ENCODE measurements at places on chromosomes 1 and 21. TPM values are rescaled to one million over a fixed set of nuclear protein-coding genes. Genes with fewer than 3 reads are reported as not detected.

SHISA4 gene
- not detected for total RNA-seq

- H3K4me1 ChIP-seq = peaks cover 31% of the 10 kb centered on the region
- DNase-seq = no peak
- H3K27ac ChIP-seq = peak overlapping the region; percentile 43
Measured at GRCh38 chr1:226181996-226182714, 4.4 kb downstream of the ACBD3 start.

DOP1B gene
- 29.5 TPM for total RNA-seq

- no peak overlapping the region for H3K27ac ChIP-seq
- no peak for DNase-seq
- no peaks in the 10 kb centered on the region for H3K36me3 ChIP-seq
- no peak overlapping the region for H3K4me3 ChIP-seq
- H3K27me3 ChIP-seq = peaks cover 2% of the 10 kb centered on the region
- H3K4me1 ChIP-seq = no peaks in the 10 kb centered on the region
Measured at GRCh38 chr1:165476776-165477175, 31.9 kb upstream of the RXRG start.

- no peak overlapping the region for H3K27ac ChIP-seq
- H3K4me3 ChIP-seq = no peak overlapping the region
- H3K4me1 ChIP-seq = peaks cover 12% of the 10 kb centered on the region
- H3K27me3 ChIP-seq = no peaks in the 10 kb centered on the region
Measured at GRCh38 chr1:199218065-199218464, 579.2 kb downstream of the PTPRC start.

STUM gene
- total RNA-seq = not detected

GRCh38 chr1:185483664-185484450, 166.8 kb upstream of the IVNS1ABP start:
- H3K27ac ChIP-seq = no peak overlapping the region
- no peak overlapping the region for H3K4me3 ChIP-seq
- H3K4me1 ChIP-seq = no peaks in the 10 kb centered on the region
- H3K36me3 ChIP-seq = no peaks in the 10 kb centered on the region
- DNase-seq = no peak

GRCh38 chr21:27043377-27043776, 76.5 kb upstream of the ADAMTS5 start:
- no peaks in the 10 kb centered on the region for H3K4me1 ChIP-seq
- no peaks in the 10 kb centered on the region for H3K36me3 ChIP-seq
- H3K27ac ChIP-seq = no peak overlapping the region
- H3K4me3 ChIP-seq = no peak overlapping the region
- no peaks in the 10 kb centered on the region for H3K27me3 ChIP-seq

DNA sequence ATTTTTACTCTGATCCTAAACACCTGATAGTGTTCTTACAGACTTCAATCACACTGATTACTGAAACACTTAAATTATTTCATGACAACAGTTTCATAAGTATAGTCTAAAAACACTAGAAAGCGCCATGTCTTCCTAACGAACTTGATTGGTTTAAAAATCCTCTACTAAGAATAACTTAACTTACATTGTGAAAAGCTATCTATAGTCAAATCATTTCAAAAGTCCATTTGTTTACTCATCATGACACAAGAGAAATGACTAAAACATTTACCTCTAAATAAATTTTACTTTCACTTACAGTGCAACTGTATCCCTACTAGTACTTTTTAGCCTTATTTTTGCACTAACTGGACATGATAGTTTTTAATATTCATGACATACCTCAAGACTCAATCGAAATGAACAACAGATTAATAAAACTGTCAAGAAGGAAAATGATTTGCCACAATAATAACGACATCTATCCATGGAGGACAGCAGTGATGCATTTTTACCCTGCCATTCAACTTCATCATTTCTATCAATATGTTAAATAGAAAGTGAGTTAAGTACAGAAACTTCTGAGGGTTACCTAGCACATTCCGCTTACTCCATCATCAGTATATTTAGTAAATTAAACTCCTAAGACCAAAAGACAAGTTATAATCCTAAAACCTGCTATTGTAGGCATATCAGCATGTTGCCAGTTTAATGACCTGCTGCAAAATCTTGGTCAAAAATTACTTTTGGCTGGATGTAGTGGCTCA, 38.4 kb downstream of the AHCTF1 start:
- H3K36me3 ChIP-seq = peaks cover 77% of the 10 kb centered on the region
- DNase-seq = no peak
- no peaks in the 10 kb centered on the region for H3K4me1 ChIP-seq
- H3K27ac ChIP-seq = no peak overlapping the region

DNA sequence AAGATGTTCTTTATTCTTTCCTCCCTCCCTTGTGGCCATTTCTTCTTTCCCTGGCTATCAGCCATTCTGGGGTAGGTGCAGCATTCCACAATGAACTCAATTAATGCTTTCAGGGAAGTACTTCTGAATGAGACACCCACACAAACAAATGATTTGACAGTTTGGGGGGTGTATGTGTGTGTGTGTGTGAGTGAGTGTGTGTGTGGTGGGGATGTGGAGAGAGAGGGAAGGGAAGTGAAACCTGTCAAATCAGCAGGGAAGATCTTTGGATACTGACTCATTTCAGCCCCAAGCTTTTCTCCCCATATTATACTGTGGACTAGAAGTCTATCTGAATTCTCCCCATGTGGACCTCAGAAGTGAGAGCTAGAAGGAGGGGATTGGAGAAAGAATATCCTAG, 154.9 kb upstream of the CD34 start:
- no peak overlapping the region for H3K4me3 ChIP-seq
- H3K4me1 ChIP-seq = no peaks in the 10 kb centered on the region
- DNase-seq = no peak

DNA sequence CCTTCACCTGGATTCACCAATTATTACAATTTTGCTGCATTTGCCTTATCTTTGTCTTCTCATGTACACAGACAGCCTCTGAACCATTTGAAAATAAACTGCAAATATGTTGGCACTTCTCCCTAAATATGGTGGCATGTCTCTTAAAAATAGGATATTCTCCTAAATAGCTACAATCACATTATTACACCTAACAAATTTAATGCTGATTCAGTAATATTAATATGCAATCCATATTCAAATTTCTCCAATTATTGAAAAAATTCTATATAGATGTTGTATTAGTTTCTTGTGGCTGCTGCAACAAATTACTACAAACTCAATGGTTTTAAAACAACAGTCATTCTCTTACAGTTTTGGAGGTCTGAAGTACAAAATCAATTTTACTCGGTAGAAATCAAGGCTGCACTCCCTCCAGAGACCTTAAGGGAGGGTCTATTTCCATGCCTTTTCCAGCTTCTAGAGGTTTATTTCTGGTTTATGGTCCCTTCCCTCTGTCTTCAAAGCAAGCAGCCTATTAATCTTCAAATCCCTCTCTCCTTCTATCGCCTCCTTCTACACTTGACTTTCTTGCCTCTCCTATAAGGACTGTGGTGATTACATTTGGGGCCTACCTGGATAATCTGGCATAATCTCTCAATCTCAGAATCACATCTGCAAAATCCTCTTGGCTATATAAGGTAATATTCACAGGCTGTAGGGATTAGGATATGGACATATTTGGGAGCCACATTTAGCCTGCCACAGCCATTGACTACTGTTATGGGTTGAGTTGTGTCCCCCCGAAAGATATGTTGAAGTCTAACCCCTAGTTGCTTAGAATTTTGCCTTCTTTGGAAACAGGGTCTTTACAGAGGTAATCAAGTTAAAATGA, 52.5 kb upstream of the BOLA1 start:
- H3K4me1 ChIP-seq = peaks cover 10% of the 10 kb centered on the region
- H3K36me3 ChIP-seq = peaks cover 9% of the 10 kb centered on the region
- no peak for DNase-seq
- no peak overlapping the region for H3K4me3 ChIP-seq
- H3K27me3 ChIP-seq = no peaks in the 10 kb centered on the region

- H3K27me3 ChIP-seq = no peaks in the 10 kb centered on the region
- no peak for DNase-seq
- H3K27ac ChIP-seq = no peak overlapping the region
- no peaks in the 10 kb centered on the region for H3K4me1 ChIP-seq
- no peaks in the 10 kb centered on the region for H3K36me3 ChIP-seq
- H3K4me3 ChIP-seq = no peak overlapping the region
Measured at GRCh38 chr21:43198376-43198775, 29.6 kb downstream of the CRYAA start.

DNA sequence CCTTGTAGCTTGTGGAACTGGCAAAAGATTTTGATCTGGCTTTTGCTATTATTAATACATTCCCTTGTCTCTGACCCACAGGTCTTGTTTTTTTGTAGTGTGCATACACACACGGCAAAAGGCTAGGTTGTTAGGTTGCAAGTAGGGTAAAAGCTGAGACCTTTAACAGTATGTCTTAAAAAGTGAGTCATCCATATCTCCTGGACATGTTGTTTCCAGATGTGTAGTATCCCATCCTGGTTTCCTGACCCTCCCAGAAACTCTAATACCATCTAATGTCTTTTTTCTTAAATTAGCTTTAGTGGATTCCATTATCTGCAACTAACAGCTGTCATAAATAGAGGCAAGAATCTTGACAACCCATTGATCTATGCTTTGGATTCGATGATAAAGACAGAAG, 14.7 kb downstream of the OVGP1 start:
- H3K36me3 ChIP-seq = no peaks in the 10 kb centered on the region
- no peak overlapping the region for H3K27ac ChIP-seq
- H3K4me1 ChIP-seq = no peaks in the 10 kb centered on the region
- no peaks in the 10 kb centered on the region for H3K27me3 ChIP-seq

TMEM79 gene
- 5.0 TPM for total RNA-seq

DNA sequence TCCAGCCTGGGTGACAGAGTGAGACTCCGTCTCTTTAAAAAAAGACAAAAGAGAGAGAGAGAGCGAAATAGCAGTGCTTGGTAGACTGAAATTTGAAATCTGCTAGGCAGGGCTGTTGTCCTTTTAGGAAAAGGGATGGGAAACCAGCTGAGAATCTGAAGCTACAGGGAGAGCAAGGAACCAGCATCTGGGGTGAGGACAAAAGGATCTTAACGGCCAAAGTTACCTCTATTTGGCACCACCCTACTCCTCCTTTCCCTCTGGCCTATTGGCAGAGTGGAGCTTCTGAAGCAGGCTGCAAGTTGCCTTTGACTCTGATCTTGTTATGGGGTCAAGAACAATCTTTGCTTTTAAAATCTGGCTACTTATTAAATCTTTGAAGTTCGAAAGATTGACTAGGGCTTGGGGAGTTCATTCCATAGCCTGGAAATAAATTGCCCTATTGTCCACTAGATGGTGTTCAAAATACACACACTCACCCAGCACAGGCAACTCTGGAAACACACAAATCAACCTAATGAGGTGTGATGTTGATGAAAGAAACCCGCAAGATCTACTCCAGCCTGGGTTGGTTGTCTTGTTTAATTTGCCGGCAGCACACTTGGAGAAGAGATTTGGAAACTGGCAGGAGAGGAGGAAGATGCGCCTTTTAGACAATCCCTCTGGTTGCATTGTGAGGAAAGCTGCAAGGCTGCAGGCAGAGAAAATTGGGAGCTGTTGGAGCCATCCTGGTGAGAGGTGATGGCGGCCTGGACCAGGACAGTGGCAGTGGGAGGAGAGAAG, 16.5 kb upstream of the PARP1 start:
- peak; percentile 69 for DNase-seq
- H3K27me3 ChIP-seq = no peaks in the 10 kb centered on the region
- peaks cover 18% of the 10 kb centered on the region for H3K4me1 ChIP-seq

CTBS gene
- total RNA-seq = 19.9 TPM

PRAMEF5 gene
- not detected for total RNA-seq

- no peaks in the 10 kb centered on the region for H3K4me1 ChIP-seq
- H3K4me3 ChIP-seq = no peak overlapping the region
- H3K27me3 ChIP-seq = no peaks in the 10 kb centered on the region
- no peaks in the 10 kb centered on the region for H3K36me3 ChIP-seq
Measured at GRCh38 chr1:28865997-28866650, 48.2 kb upstream of the EPB41 start.

DNA sequence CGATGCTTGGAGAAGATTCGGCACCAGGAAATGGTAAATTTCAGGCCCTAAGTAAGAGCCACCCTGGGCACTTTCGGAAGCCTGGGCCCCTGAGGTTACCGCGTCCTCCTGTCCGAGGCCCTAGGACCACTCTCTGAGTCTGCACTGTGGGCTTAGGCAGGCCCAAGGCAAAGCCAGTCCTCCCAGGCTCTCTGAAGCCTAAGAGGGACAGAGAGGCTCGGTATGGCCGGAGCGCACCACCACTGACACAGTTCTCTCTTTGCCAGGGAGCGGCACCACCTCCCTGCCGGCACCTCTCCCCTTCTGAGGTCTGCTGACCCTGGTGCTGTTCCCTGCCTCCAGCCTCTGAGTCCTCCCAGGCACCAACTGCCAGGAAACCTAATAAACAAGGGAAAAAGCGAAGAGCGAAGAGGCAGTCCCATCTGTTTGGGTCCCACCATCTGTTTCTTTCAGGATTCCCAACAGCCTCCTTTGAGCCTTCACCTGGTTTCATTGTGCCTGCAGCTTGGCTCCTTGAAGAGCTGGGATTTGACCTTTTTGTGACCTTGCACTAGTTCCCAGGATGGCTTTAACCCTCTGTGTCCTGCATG, 57.7 kb downstream of the VWA5B1 start:
- peaks cover 4% of the 10 kb centered on the region for H3K4me1 ChIP-seq
- no peaks in the 10 kb centered on the region for H3K36me3 ChIP-seq

GRCh38 chr1:13960375-13960987, 260.5 kb downstream of the PRDM2 start:
- no peak overlapping the region for H3K27ac ChIP-seq
- H3K4me1 ChIP-seq = no peaks in the 10 kb centered on the region
- no peaks in the 10 kb centered on the region for H3K36me3 ChIP-seq
- H3K4me3 ChIP-seq = no peak overlapping the region
- H3K27me3 ChIP-seq = no peaks in the 10 kb centered on the region

- H3K27ac ChIP-seq = no peak overlapping the region
- H3K4me3 ChIP-seq = no peak overlapping the region
- peaks cover 17% of the 10 kb centered on the region for H3K4me1 ChIP-seq
- DNase-seq = no peak
- no peaks in the 10 kb centered on the region for H3K27me3 ChIP-seq
Measured at GRCh38 chr1:41653574-41653973, 169.1 kb upstream of the EDN2 start.

DNA sequence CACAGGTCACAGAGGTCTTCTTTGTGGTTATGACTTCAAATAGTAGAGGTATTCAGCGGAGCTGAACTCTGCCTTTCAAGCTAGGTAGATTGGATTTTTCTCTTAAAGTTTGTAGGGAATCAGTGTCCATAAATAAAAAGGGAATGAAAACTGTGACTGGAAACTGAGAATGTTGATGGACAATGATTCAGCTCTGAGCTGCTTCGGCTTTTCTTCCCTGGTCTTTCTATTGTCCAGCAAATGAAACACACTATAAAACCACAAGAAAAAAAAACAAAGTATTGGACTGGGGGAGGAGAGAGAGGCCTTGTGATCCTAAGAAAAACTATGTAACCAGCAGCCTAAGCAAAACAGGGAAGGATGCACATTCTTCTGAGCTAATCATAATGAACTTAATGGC, 11.1 kb downstream of the TNNI3K start:
- no peaks in the 10 kb centered on the region for H3K4me1 ChIP-seq
- H3K27me3 ChIP-seq = no peaks in the 10 kb centered on the region
- H3K4me3 ChIP-seq = no peak overlapping the region
- H3K36me3 ChIP-seq = no peaks in the 10 kb centered on the region

MYBPH gene
- total RNA-seq = not detected

- H3K36me3 ChIP-seq = no peaks in the 10 kb centered on the region
- H3K27me3 ChIP-seq = no peaks in the 10 kb centered on the region
- peaks cover 37% of the 10 kb centered on the region for H3K4me1 ChIP-seq
- peak; percentile 26 for DNase-seq
Measured at GRCh38 chr1:28887835-28888682, 26.3 kb upstream of the EPB41 start.
